ENCODE measurements at places on chromosomes 13 and 19.

GRCh38 chr13:99867535-99868257 is 103.9 kb downstream of the ZIC5 start:
- DNase-seq = no peak

DNA sequence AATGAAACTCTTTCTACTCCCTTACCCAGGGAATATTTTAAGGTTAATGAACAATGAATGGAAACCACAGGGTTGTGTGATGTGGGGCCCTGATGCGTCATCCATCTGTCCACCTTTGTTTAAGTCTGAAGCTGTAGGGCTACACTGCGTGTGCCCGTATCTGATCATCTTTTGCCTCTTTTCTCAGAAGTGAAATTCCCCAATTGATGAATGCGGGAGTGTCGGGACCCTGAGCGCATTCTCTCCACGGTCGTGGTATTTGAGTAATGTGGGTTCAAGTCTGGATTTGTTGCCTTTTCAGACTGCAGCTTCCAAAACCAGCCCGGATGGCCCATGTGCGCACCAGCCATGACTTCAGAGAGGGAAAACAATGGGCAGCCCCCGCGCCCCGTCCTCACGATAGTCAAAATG is 112.3 kb downstream of the COL4A2 start:
- no peak for DNase-seq

DNA sequence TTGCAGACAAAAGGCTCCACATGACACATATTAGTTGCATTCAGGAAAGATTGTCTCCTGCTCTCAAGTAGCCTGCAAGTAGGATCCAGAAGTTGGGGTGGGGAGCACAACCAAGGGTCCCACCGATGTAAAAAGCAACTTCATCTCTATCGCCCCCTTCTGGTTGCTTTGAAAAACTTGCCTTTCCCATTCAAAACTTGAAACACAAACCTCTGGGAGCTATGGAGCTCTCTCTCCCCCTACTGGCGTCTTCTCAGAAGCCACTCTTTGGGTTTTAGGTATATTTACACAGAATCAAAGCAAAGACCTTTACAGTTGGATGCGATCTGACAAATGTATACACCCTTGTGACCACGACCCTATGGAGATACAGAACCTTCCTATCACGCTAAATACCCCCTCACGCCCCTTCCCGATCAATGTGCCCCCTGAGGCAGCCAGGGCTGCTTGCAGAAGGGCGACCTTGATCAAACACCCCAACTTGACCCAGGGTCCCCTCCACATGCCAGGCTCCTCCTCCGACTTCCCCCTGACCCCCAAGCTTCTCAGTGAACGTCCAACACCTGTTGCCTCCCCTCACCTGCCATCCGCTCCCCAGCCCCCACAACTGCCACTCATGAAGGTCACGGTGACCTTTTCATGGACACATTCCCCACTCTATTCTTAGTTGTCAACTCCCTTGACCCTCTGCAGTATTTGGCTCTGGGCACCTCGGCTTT is 10.1 kb downstream of the NOSIP start:
- peak; percentile 81 for DNase-seq

- no peak for DNase-seq
Measured at GRCh38 chr13:104632736-104633135, 1566.5 kb upstream of the SLC10A2 start.

- DNase-seq = no peak
Measured at GRCh38 chr13:33846303-33847062, 28.5 kb downstream of the RFC3 start.

GRCh38 chr13:51704399-51705313 is 99.3 kb downstream of the DHRS12 start:
- no peak for DNase-seq

DNA sequence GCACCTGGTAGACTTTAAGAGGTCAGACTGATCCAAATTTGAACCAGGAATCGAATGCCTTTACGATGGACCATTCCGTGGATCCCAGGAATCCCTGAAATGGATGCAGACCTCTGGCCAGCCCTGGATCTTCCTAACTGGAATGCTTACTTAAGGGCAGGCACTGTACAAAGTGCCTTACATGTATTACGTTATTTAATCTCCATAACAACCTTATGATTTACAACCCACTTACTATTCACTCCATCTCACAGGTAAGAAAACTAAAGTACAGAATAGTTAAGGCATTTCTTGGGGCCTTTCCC is 93.6 kb downstream of the HSPH1 start:
- DNase-seq = no peak

GRCh38 chr19:17846146-17846545 is 1.6 kb downstream of the JAK3 start:
- DNase-seq = no peak

DNA sequence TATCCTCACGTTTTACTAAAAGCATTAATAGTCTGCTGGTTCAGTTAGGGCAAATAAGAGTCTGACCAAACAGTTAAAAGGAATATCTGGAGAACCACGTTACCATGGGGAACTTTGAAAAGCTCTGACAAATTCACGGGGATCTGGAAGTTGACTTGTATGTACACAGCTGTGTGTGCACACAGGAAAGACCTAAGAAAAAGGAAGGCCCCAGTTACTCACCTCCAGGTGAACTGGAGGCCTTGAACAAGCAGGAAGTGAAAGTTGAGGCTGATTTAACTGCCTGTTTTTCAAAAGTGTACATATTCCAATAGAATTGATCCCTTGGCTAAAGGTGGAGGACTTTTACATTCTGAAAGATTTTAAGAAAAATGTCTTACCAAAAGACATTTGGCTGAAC is 1891.6 kb upstream of the PCDH20 start:
- DNase-seq = no peak

DNA sequence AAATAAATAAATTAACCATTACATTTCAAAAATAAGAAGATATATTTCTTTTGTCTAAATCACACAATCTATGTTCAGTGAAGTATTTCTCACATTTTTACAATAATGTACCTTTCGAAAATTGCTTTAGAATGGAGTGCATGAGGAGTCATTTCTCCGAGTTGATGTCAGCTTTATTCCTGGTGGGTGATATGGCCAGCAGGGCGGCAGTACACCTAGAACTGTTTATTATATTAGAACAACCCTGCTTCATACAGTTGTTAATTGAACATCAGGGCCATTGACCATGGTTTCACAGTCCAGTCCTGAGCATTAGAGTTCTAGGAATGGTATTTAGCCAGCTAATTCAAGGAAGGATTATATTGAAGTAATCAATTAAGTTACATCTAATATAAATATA is 696.3 kb upstream of the SLC10A2 start:
- DNase-seq = no peak

DNA sequence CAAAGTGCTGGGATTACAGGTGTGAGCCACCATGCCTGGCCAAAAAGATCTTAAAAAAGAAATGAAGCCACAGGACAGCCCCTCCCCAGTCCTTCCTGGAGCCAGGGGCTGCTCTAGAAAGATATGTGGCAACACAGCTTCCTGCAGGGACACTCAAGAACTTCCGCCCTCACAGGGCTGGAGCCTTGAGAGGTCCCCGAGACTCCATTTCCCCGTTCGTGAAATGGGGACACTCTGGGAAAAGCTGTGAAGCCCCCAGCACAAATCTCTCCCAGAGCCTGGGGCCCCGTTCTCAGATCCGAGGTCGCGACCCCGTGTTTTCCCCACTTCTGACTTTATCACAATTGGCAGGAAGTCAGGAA is 2.5 kb upstream of the GPX4 start:
- no peak for DNase-seq

- no peak for DNase-seq
Measured at GRCh38 chr19:10286803-10287737, at the start of gene ICAM4. Gene ICAM4 (plus strand): TSS chr19:10286955. CDS start chr19:10287013, 58 bp downstream.

DNA sequence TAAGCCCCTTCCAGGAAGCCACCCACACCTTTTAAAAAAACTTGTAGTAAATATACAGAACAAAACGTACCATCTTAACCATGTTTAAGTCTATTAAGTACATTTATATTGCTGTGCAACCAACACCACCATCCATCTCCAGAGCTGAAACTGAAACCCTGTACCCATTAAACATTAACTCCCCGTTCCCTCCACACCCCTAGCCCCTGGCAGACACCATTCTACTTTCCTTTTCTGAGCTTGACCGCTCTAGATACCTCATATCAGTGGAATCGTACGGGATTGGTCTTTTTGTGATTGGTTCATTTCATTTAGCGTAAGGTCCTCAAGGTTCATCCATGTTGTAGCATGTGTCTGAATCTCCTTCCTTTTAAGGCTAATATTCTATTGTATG is 13.0 kb upstream of the SPATA13 start:
- no peak for DNase-seq

Measured in fibroblast of skin of right quadriceps (primary cell).